ENCODE measurements at places on chromosomes 12 and 14.
A peak's percentile ranks its signal among the peaks of the same experiment; 100 is the strongest.

DNA sequence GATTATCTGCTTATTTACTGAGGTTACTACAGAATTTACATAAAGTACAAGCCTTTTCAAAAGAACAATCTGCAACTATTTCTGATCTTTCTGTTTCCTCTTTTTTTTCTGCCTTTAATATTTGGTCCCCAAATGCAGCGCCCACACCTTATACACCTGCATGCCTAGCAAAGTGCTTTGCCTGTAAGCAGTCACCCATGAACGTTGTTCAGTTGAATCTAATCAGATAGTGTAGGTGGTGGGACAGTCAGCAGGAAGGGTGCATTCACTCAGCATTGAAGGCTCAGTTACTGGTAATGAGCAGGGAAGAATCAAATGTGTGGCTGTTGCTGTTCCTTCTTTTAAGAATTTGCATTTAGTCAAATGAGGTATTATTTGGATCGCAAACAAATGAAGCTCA lies 108.4 kb downstream of the GPR135 start:
- no peak for DNase-seq

- no peak for DNase-seq
Measured at GRCh38 chr12:54719691-54720090, 71.5 kb upstream of the DCD start.

DNA sequence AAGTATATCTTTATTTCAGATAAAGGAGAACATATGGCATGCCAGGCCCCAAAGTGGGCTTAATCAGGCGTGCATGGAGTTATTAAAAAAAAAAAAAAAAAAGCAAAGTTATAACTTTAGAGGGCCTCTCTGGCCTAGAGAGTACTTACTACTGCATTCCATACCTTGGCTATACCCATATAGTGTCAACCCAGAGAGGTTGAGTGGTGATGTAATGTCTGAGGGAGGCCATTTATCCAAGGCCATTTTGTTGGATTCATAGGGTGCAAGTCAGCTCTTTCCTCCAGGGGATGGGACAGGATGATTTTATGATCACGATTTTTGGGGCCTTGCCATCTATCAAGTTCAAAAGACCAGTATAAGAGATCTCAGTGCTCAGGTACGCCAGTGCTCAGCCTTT lies 66.4 kb downstream of the DCAF5 start:
- DNase-seq, result no peak

DNA sequence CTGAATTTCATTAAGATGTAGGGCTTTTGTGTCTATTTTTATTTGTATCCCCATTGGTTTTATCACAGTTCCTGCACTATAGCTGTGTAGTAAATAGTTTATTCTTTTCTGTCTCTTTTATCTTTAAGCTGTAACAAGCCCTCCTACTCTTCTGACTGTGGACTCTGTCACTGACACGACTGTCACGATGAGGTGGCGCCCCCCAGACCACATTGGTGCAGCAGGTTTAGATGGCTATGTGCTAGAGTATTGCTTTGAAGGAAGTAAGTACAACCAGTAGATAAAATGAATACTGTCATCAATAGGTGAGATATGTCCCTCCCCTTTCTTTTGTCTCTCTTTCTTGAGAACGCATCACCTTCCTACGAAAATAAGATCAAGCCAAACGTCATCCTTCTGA lies 34.1 kb upstream of the CHPT1 start:
- no peak for DNase-seq

- DNase-seq, result no peak
Measured at GRCh38 chr14:50801706-50802105, 29.3 kb downstream of the NIN start.

- DNase-seq, result no peak
Measured at GRCh38 chr12:132320767-132321211, 8.6 kb downstream of the GALNT9 start.

DNA sequence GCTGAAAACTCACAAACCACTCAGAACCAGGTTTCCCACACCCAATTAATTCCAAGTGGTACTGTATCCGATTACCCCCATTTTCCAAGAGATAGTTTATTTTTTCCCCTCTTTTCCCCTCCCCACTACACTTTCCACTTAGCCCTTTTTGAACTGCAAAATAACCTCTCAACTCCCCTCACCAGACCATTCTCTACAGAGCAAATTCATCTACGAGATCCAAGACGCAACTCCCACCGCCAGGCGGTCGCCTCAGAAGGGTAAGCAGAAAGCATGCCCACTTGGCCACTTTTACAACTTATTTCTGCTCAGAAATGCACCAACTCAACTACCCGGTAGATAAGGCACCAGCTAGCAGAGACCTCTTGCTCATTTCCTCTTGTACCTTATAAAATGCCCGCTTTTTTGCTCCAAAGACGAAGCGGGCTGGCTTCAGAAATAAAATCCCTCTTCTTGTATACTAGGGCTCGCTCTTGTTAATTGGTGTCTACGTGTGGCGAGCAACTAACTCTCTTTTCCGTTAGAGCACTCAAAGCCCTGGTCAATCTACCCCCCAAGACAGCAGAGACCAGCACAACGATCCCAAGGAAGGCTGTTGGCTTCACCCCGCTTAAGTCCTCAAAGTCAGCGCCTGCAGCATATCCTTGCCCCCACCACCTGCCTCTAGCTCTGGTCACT lies 910 bp upstream of the SRP54 start:
- DNase-seq, result no peak

GRCh38 chr12:110809149-110809548 lies 37.6 kb upstream of the CCDC63 start:
- DNase-seq, result peak; percentile 25

Data from SW480 (cell line).